ENCODE measurements at places on chromosomes 13 and 19.

DNA sequence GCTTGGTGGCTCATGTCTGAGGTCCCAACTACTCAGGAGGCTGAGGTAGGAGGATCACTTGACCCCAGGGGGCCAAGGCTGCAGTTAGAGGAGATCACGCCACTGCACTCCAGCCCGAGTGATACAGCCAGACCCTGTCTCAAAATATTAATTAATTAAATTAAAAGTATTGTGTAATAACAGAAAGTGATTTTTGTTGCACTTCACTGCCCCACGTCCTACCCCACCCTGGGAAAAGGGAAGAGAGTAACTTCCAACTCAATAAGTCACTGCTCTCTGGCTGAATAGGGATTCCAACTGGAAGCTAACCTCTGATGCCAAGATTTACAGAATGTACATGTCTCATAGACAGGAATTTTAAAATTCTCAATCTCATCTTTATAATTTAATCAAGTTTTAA lies 47.2 kb downstream of the ZNF611 start:
- DNase-seq, result no peak

DNA sequence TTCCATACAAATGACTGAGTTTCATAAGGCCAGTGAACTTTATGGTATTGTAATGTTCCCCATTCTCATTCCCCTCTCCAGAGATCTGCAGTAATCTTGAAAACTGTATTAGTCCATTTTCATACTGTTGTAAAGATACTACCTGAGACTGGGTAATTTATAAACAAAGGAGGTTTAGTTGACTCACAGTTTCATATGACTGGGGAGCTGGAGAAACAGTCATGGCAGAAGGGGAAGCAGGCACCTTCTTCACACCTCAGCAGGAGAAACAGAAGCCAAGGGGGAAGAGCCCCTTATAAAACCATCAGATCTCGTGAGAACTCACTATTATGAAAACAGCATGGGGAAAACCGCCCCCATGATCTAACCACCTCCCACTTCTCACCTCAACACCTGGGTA lies 318.7 kb upstream of the KLF12 start:
- DNase-seq, result no peak

DNA sequence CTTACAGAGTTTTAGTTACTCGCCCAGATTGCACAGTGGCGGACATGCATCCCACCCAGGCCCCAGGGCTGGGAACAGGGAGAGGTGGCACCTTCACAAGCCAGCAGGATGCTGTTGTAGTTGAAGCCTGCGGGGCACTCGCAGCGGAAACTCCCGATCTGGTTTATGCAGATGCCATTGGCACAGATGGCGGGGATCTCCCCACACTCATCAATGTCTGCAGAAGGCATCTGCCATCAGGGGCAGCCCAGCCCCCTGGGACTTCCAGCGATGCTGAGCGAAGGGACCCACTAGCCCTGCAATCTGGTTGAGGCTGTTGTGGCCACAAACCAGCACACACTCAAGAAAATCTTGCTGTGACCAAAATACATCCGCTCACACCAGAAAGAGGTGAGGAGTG lies 44.6 kb downstream of the CCL25 start:
- DNase-seq, result no peak

DNA sequence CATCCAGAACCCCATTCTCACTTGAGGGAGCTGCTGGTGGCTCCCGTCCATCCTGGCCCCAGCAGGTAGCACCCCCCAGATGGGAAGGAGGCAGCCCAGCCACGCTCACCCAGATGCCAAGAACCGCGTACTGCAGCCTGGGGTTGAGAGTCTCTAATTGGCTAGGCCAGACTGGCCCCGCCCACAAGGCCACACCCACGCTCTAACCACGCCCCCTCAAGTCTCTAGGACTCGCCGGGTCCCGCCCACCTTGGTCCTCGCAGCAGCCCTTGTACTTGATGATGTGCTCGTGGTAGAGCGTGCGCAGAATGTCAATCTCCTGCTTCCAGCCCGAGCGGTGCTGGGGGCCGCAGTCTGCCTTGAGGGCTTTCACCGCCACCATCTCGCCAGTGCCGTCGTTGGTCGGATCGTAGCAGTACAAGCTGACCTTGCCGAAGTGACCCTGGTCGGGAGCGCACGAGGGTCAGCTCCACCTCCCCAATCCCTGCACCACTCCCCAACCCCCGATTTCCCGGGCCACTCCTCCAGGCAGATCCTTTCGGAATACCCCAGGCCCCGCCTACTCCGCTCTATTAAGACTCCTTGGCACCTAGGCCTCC lies 14.5 kb upstream of the ICAM3 start:
- peak; percentile 100 for DNase-seq

- DNase-seq, result peak; percentile 28
Observed at GRCh38 chr19:16969135-16969534, 57.5 kb downstream of the CPAMD8 start.

GRCh38 chr19:45191375-45191774 lies 12.8 kb downstream of the BLOC1S3 start:
- DNase-seq, result no peak

- DNase-seq, result no peak
Observed at GRCh38 chr19:35261356-35262100, 7.2 kb upstream of the USF2 start.

GRCh38 chr19:34319785-34320184 lies 45.2 kb upstream of the GPI start:
- DNase-seq, result no peak

DNA sequence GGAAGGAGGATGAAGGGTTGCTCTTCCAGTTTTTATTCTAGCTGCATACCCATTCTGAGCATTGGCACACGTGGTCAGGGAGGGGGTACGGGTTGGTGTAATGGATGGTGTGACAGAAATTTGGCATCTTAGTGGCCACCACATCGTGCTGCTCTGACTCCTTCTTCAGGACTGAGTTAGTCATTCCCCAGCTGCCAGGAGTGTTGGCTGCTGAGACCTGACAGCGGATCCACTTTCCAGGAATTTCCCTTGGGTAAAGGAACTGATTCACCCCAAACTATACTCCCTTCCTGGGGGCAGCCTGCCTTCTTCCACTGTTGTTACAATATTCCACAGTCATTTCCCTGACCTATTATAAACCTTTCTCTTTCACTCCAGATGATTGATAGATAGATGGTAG lies 595.5 kb upstream of the KLHL1 start:
- DNase-seq, result no peak

GRCh38 chr13:28464861-28465460 lies 30.0 kb downstream of the FLT1 start:
- DNase-seq, result no peak
